ENCODE measurements at places on chromosomes 7 and 10.

GRCh38 chr7:155300641-155301452, 3.2 kb downstream of the INSIG1 start:
- DNase-seq = no peak

DNA sequence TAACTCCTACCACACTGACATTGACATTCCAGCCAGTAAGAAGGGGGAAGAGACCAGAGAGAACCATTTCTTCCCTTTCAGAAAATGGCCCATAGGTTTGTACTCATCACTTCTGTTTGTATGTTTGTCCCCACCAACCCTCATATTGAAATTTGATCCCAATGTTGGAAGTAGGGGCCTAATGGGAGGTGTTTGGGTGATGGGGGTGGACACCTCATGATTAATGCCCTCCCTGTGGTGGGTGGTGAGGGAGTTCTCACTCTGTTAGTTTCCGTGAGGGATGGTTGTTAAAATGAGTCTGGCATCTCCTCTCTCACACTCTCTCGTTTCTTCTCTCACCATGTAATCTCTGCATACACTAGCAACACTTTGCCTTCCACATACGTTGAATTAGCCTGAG, 21.4 kb downstream of the CADPS2 start:
- DNase-seq = no peak

GRCh38 chr7:34837316-34837715, 179.3 kb downstream of the NPSR1 start:
- DNase-seq = no peak

- DNase-seq = no peak
Observed at GRCh38 chr10:30463944-30464451, 30.0 kb downstream of the MAP3K8 start.

- no peak for DNase-seq
Observed at GRCh38 chr7:90243556-90243955, 1.4 kb upstream of the CFAP69 start.
